ENCODE measurements at places on chromosomes 1 and 21.

DNA sequence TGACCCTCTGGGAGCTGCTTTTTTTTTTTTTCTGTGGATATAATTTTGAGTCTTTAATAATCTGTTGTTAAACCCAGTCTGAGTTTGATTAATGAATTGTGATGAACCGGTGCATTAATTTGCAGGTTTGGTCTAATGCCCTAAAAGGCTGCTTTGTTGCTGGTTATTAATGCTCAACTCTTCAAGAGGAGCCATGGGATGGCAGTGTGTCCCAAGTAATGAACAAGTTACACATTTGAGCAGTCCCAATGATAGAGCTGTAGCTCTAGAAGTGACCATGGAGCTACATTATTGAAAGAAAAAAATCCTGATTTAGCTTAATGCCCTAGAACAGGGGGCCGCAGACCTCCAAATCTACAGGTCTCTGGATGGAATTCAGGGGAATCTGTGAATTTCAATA is 53.1 kb downstream of the RWDD3 start:
- DNase-seq: no peak

GRCh38 chr1:202811296-202812175 is 782 bp downstream of the PCAT6 start:
- no peak for DNase-seq

DNA sequence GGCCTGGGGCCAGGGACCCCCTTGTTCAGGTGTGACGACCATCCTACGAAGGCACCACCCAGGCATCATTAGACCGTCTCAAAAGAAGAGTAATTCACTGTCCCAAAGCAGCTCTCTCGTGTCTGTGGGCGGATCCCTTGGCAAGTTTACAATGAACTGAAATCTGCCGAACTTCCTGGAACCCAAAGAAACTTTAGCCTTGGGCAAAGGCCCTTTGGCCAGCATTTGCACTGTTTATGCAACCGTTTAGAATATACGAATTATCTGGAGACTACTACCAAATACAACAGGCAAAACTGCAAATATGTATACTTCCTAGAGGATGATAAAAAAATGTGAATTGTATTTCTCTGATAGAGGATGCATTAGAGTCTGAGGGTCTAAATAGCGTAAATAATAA is 1.4 kb upstream of the SOD1 start:
- DNase-seq: no peak

GRCh38 chr21:35321322-35322200 is 272.5 kb upstream of the RUNX1 start:
- no peak for DNase-seq

GRCh38 chr1:16905110-16905867 is 9.5 kb downstream of the RNU1-2 start:
- DNase-seq: no peak

GRCh38 chr1:150159550-150159949 is 9.8 kb downstream of the PLEKHO1 start:
- no peak for DNase-seq

Data from stimulated activated CD4-positive, alpha-beta T cell treated with anti-CD3 and anti-CD28 coated beads, TNF-alpha, amount 100 ng/mL, for 1 hour (primary cell).